Large intestine (tissue), 12 donors: ENCODE measurements at places on chromosomes 7 and 10.

GRCh38 chr7:108581655-108582491, 12.2 kb downstream of the DNAJB9 start:
- no peaks in the 10 kb centered on the region for H3K27me3 ChIP-seq
- H3K4me3 ChIP-seq: no peak overlapping the region
- DNase-seq: peak; percentile 57
- H3K36me3 ChIP-seq: peaks cover 8% of the 10 kb centered on the region
- peaks cover 5% of the 10 kb centered on the region for H3K4me1 ChIP-seq

DNA sequence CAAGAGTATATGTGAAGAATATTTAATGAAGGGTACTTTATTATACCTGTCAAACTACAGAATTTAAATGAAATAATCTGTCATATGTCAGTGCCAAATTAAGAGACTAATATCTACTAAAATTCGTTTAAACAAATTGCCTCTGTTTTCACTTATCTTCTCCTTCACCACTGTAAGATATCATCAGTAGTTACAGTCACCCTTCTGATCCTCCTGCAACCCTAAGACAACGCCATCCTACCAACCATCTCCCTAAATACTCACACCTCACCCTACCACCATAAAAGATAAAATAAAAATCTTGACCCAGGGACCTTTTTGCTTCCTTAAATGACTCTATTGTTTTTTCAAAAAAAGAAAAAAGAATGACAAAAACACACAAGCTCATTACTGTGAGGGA, 20.8 kb downstream of the EZH2 start:
- no peak overlapping the region for H3K4me3 ChIP-seq
- H3K4me1 ChIP-seq: no peaks in the 10 kb centered on the region
- H3K27ac ChIP-seq: no peak overlapping the region
- H3K27me3 ChIP-seq: no peaks in the 10 kb centered on the region

- H3K4me3 ChIP-seq: no peak overlapping the region
Observed at GRCh38 chr7:17234398-17235031, 63.9 kb upstream of the AHR start.

- no peak overlapping the region for H3K4me3 ChIP-seq
- DNase-seq: no peak
- peaks cover 66% of the 10 kb centered on the region for H3K4me1 ChIP-seq
- H3K27ac ChIP-seq: peak overlapping the region; percentile 65
Observed at GRCh38 chr7:151693140-151693539, 173.4 kb upstream of the RHEB start.

DNA sequence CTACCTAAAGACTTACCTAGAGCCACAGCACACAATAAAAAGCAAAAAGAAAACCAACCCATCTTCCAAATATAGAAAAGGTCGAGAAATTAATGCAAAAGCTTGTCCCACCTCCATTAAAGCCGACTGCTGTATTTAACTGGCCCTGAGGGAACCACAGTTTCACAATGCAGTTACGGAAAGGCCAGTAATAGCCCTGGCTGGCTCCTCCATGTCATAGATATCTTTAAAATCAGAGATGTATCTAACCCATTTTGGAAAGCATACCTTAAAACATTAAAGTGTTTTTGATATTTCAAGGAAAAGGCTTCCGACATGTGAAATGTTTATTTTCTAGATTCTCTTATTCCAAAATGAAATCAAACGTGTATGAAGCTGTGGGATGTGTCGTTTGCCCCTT, 23.0 kb downstream of the HDAC9 start:
- no peak overlapping the region for H3K4me3 ChIP-seq
- no peaks in the 10 kb centered on the region for H3K27me3 ChIP-seq
- no peaks in the 10 kb centered on the region for H3K36me3 ChIP-seq
- H3K4me1 ChIP-seq: no peaks in the 10 kb centered on the region
- no peak overlapping the region for H3K27ac ChIP-seq
- no peak for DNase-seq

GRCh38 chr7:127953423-127954356, 77.5 kb downstream of the LRRC4 start:
- DNase-seq: no peak
- H3K27me3 ChIP-seq: no peaks in the 10 kb centered on the region
- H3K4me3 ChIP-seq: no peak overlapping the region
- no peaks in the 10 kb centered on the region for H3K36me3 ChIP-seq
- H3K4me1 ChIP-seq: no peaks in the 10 kb centered on the region
- no peak overlapping the region for H3K27ac ChIP-seq

DNA sequence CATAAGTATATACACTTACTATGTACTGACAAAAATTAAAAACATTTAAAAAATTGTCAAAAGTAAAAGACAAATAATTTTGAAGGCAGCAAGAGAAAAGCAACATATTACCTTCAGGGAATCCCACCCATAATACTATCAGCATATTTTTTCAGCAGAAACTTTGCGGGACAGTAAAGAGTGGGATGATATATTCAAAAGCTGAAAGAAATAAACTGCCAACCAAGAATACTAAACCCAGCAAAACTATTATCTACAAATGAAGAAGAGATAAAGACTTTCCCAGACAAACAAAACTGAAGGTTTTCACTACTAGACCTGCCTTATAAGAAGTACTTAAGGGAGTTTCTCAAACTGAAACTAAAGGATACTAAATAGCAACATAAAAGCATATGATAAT, 257.9 kb downstream of the TCF7L2 start:
- H3K27ac ChIP-seq: no peak overlapping the region
- H3K4me3 ChIP-seq: no peak overlapping the region
- DNase-seq: no peak
- H3K27me3 ChIP-seq: no peaks in the 10 kb centered on the region
- no peaks in the 10 kb centered on the region for H3K4me1 ChIP-seq
